Articular chondrocyte of knee joint (primary cell): ENCODE measurements at places on chromosomes 11 and 22. TPM values are rescaled to one million over a fixed set of nuclear protein-coding genes. Genes with fewer than 3 reads are reported as not detected.

CARD10 gene
- 13.1 and 16.5 TPM in 2 replicates for total RNA-seq

ESAM gene
- 0.13 and 0.54 TPM in 2 replicates for total RNA-seq

MMP8 gene
- 0.22 TPM in 1 of 2 replicates, not detected in the other for total RNA-seq

SOX6 gene
- 8.4 and 11.6 TPM in 2 replicates for total RNA-seq

YPEL4 gene
- total RNA-seq, result 0.26 and 0.65 TPM in 2 replicates

GPR83 gene
- total RNA-seq, result not detected in 2 replicates

AGBL2 gene
- 0.78 and 0.97 TPM in 2 replicates for total RNA-seq

DRD2 gene
- total RNA-seq, result 0.11 TPM in 1 of 2 replicates, not detected in the other

CHEK2 gene
- 33.7 and 46.5 TPM in 2 replicates for total RNA-seq

KIF18A gene
- total RNA-seq, result 7.8 and 12.0 TPM in 2 replicates

ARRB1 gene
- total RNA-seq, result 8.9 and 13.2 TPM in 2 replicates

RIMBP3C gene
- total RNA-seq, result under 0.01 and 0.32 TPM in 2 replicates

PKNOX2 gene
- total RNA-seq, result 4.4 and 4.6 TPM in 2 replicates

IFITM10 gene
- 5.5 and 9.5 TPM in 2 replicates for total RNA-seq

MIOX gene
- not detected in 2 replicates for total RNA-seq

SGSM1 gene
- total RNA-seq, result 0.13 and 0.22 TPM in 2 replicates

CALCA gene
- 0.22 TPM in 1 of 2 replicates, not detected in the other for total RNA-seq

SLC22A8 gene
- total RNA-seq, result not detected in 2 replicates

ZP1 gene
- total RNA-seq, result not detected in 2 replicates

NLRX1 gene
- 21.7 and 23.2 TPM in 2 replicates for total RNA-seq

HOATZ gene
- total RNA-seq, result not detected in 2 replicates

TOB2 gene
- 31.6 and 35.6 TPM in 2 replicates for total RNA-seq

OR52A5 gene
- total RNA-seq, result not detected in 2 replicates

TNNT3 gene
- 0.43 TPM in 1 of 2 replicates, not detected in the other for total RNA-seq

PKDREJ gene
- under 0.01 and 0.11 TPM in 2 replicates for total RNA-seq

VSTM5 gene
- total RNA-seq, result 0.39 and 0.86 TPM in 2 replicates

UBQLNL gene
- total RNA-seq, result 0.39 and 0.65 TPM in 2 replicates

MRGPRD gene
- total RNA-seq, result not detected in 2 replicates

OR9G1 gene
- total RNA-seq, result not detected in 2 replicates

APOBEC3B gene
- 3.1 and 5.1 TPM in 2 replicates for total RNA-seq

SMTNL1 gene
- total RNA-seq, result not detected in 2 replicates

PHLDB1 gene
- 113 and 125 TPM in 2 replicates for total RNA-seq

MMP26 gene
- not detected in 2 replicates for total RNA-seq

APOC3 gene
- not detected in 2 replicates for total RNA-seq

GUCD1 gene
- total RNA-seq, result 85.4 and 95.1 TPM in 2 replicates

EPS8L2 gene
- total RNA-seq, result 26.9 and 28.9 TPM in 2 replicates

ARHGAP8 gene
- 0.43 and 2.0 TPM in 2 replicates for total RNA-seq

SCGB1C1 gene
- not detected in 2 replicates for total RNA-seq

NLRP14 gene
- 0.13 and 0.22 TPM in 2 replicates for total RNA-seq

EMID1 gene
- total RNA-seq, result 0.76 and 0.78 TPM in 2 replicates

LARGE2 gene
- total RNA-seq, result not detected in 2 replicates
